Effector CD8-positive, alpha-beta T cell (primary cell): ENCODE measurements at places on chromosomes 1 and 21.

- no peak for DNase-seq
These were observed 159.0 kb downstream of the PLA2G4A start for GRCh38 chr1:186987769-186988168.

DNA sequence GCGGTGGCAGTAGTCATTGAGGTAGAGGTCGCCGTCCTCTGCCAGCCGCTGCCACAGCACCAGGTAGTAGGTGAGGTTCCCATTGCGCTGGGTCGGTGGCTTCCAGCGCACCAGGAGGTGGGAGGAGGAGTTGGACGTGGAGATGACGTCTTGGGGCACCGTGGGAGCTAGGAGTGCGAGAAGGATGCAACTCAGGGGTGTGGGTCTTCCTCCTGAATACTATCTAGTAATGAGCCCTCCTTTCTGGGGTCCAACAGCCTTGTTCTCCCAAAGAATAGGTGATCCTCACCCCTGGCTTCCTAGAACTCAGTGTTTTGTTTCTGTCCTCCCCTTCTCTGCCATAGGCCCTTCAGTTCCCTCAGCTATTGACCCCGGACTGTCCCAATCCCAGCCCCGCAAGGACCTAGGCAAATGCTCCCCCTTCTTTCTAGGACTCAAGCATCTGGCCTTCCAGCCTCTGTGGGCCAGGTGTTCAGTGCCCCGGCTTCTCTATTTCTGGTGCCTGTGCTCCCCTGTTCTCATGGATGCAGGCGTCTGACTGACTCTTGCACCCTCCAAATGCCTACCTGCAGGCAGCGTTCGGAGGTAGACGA, 12.9 kb downstream of the INSRR start:
- DNase-seq: no peak

DNA sequence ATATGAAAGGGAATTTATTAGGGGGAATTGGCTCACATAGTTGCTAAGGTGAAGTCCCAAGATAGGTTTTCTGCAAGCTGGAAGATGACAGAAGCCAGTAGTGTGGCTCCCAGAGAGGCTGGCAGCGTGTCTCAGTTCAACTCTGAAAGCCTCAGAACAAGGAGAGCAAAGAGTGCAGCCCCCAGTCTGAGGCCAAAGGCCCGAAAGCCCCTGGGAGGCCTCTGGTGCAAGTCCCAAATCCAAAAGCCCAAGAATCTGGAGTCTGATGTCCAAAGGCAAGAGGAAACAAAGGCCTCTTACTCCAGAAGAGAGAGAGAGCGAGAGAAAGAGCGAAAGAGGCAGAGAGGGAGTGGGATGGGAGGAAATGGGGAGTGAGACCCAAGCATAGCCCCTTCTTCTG, 18.3 kb downstream of the KCNA2 start:
- DNase-seq: no peak

- DNase-seq: no peak
These were observed 17.2 kb downstream of the NFYC start for GRCh38 chr1:40708750-40709099.

DNA sequence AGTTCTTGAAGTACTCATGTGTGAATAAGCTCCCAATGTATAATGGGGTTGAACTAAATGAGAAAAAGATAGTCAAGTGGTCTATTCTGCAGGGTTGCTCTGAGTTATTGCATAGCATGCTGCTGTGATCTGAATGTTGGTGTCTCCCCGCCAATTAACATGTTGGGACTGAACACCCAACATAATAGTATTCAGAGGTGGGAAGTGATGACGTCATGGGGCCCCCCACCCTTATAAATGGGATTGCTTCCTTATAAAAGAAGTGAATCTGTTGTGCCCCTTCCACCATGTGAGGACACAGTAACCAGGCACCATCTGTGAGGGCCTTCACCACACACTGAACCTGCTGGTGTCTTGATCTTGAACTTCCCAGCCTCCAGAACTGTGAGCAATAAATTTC, 50.2 kb downstream of the MAB21L3 start:
- no peak for DNase-seq

DNA sequence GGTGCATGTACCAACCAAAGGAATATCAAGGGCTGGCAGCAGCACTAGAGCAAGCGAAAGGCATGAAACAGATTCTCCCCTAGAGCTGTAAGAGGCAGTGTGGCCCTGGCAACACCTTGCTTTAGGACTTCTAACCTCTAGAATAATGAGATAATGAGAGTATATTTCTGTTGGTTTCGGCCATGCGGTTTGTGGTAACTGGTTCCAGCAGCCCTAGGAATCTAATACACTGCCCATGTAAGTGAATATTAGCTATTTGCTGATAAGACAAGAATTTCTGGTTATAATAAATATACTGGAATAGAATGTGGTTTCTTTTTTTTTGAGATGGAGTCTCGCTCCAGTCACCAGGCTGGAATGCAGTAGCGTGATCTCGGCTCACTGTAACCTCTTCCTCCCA, 199.4 kb downstream of the GABPA start:
- no peak for DNase-seq

DNA sequence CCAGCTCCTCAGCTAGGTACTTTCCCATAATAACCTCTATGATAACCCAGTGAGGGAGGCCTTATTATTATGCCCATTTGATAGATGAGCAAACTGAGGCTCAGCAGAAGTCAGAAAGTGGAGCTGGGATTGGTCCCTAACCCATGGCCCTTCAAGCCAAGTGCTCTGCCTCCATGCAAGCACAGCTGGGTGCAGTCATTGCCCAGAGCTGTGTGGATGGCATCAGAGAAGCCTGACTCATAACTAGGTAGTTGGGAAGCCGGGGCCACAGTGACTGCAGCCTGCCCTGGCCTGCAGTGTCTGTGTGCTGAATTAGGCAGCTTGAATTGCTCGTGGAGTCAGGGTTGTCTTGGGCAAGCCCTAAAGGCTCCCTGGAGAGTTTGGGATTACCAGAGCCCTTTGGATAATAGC, 89.9 kb upstream of the SLC2A1 start:
- DNase-seq: no peak

GRCh38 chr1:112583366-112583765, 35.6 kb downstream of the ST7L start:
- DNase-seq: no peak

GRCh38 chr1:110098222-110099026, 13.8 kb upstream of the UBL4B start:
- no peak for DNase-seq

GRCh38 chr1:45334308-45335245, 5.4 kb upstream of the TOE1 start:
- DNase-seq: no peak

DNA sequence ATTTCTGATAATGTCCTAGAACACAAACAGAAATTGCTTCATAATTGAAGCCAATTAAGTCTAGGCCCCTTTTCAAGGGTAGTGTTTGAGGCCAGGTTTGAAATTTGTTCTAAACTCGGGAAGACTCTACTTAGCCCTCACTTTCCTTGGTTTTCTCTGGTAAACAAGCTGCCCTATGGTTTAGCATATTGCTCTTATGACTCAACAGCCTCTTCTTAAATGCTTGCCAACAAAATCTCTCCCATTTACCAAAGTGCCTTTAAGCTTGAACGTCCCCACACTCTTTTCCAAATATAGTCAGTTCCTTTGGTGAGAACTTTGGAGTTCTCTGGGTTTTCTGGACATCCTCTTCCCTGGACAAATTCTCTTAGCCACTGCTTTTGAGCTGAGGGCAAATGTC, 5.8 kb upstream of the LCE6A start:
- no peak for DNase-seq

DNA sequence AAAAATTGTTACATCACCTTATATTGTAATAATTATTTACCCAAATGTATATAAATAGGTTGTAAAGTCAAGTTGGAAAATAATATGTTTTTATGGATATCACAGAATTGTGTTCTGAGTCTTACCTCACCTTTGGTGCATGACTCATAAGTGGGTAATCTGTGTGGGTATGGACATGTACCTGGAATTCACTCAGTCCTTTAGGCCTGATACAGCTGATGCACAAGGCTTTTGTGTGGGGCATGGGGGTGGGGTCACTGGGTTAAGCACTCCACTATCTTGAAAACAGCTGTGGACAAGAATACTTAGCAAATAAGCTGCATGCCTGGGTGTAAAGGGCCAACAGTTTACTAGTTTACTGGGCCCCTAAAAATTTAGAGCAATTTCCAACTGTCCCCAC, 34.4 kb downstream of the INKA2 start:
- DNase-seq: no peak

DNA sequence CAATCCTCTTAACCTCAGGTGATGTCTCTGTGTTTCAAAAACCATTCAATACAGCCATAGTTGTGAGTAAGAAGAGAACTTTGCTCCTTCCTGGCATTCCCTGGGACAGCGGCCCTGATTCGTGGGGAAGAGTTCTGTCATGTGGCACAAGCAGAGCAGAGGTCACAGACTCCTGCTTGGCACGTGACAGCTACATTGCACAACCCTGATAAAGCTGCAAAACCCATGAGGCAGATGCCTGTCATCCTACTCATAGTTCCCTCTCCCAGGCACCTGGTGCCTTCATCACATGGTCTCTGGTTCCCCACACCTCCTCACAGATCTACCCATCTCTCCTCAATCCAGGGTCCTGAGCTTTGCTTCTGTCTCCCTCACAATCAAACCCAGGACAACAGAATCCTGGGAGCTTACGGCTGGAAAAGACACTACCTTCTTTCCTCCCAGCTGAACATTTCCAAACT, 70.8 kb downstream of the PLPP3 start:
- no peak for DNase-seq

- DNase-seq: no peak
These were observed 27.2 kb upstream of the TDRD10 start for GRCh38 chr1:154474802-154475201.

- no peak for DNase-seq
These were observed 14.8 kb upstream of the NFIA start for GRCh38 chr1:61067446-61068019.

DNA sequence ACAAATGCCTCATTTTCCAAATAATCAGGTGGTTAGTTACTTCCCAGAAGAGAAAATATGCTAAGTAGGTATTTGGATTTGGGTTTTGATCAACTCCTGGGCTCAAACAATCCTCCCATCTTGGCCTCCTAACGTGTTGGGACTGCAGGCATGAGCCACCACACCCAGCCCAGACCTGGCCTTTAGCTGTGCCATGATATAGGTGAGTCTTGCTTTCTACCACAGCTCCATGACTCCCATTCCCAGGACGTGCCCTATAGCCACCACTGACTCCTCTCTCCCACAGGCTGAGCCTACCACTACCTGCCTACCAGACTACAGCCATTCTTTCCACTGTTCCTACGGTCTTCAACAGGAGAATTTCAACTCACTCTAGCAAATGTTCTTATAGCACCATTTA, 1.8 kb upstream of the SLC1A7 start:
- no peak for DNase-seq

DNA sequence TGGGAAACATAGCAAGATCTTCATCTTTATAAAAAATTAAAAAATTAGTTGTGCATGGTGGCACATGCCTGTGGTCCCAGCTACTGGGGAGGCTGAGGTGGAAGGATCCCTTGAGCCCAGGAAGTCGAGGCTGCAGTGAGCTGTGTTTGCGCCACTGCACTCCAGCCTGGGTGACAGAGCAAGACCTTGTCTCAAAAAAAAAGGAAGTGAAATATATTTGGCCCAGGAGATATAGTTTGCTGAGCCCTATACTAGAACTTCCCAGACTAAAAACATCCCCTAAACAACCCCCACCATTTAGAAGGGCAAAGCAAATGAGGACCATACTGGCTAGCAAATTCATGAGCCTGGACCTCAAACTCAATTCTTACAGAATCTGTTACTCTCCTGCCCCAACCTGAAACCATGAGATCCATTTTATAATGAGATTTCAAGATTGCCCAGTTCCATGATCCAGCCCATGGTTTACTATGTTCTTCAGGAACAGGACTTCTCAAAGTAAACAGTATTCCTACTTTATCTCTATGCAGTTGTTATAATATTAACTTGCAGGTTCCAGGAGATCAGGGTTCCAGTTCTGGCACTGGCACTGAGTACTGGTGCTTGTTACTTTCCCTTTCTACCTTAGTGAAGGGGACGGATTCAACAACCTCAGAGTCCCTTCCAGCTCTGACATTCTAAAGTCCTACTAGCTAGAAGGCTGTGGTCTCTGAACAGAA, 48.9 kb upstream of the TADA1 start:
- no peak for DNase-seq

DNA sequence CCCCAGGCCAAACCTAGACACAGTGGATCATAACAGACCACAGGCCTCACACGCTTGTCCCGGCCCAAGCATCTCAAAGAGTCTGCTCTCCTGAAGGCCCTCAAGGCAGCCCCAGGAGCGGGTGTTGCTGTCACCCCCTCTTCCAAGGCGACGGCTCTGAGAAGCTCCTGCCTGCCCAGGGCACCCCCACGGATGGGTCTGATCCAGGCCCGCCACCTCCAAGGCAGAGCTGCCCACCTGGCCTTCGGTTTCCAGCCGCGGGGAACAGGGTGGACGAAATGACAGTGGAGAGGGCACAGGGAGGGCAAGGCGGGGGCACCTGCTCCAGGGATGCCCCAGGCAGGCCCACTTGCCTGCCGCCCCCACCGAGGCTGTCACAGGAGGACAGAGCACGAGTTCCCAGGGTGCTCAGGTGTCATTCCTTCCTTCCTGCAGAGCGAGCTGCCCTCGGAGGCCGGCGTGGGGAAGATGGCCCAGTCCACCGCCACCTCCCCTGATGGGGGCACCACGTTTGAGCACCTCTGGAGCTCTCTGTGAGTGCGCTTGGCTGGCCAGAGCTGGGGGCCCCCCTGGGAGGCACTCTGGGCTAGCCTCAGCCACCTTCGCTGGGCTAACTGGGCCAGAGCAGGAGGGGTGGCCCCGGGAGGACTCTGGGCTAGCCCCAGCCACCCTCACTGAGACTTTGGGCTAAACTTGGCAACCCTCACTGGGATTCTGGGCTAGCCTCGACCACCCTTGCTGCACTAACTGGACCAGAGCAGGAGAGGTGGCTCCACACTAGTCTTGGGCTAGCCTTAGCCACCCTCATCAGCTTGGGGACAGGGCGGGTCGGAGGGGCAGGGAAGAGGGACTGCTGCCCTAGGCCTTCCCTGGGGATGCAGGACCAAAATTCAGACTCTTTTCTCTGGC, 29.8 kb downstream of the TP73 start:
- DNase-seq: no peak

GRCh38 chr1:112298558-112298957, 97.5 kb upstream of the CTTNBP2NL start:
- DNase-seq: peak; percentile 1

GRCh38 chr1:23772049-23772853, 6.0 kb upstream of the PITHD1 start:
- peak; percentile 76 for DNase-seq

DNA sequence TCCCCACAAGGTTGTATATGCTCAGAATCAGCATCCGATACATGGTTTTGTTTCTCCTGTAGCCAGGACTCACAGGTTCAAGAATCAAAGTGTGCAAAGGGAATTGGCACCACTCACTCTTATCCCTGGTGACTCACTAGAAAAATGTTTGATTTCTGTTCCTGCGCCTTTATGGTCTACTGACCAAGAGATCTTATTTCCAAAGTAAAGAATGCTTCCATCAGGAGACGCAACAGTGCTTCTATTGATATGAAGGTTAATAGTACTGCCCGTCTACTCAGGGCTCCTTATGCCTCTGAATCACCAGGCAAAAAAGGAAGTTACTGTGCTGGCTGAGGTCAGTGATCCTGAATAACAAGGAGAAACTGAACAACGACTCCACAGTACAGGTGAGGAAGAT, 1392.0 kb upstream of the PRMT6 start:
- no peak for DNase-seq
